KG1 (cell line): ENCODE measurements at places on chromosomes 3 and 15.

DNA sequence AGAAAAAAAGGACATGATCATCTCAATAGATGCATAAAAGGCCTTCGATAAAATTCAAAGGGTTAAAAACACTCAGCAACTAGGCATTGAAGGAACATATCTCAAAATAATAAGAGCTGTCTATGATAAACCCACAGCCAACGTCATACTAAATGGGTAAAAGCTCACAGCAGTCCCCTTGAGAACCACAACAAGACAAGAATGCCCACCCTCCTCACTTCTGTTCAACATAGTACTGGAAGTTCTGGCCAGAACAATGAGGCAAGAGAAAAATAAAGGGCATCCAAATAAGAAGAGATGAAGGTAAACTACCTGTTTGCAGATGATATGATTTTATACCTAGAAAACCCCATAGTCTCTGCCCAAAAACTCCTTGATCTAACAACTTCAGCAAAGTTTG lies 619.7 kb upstream of the LMCD1 start:
- no peak for DNase-seq

GRCh38 chr3:180059356-180059755 lies 22.6 kb upstream of the PEX5L start:
- DNase-seq = no peak

DNA sequence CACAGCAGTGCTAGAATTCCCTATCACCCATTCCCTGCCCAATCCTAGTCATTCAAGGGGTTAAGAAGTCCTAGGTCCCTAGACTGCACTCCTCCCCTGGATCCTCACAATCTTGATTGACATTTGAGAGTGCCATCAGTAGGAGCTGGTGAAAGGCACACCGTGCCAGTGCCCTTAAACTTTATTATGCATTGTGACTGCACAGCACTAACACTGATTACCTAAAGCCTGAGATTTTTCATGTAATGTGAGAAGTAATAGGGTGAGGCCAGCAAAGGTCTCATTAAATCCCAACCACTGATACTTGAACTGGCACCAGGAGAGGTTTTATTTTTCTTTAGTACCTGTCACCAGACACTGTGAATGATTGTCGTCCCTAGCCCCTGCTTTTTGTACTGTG lies 16.3 kb downstream of the GXYLT2 start:
- DNase-seq = no peak

GRCh38 chr3:124577494-124578167 lies 152.6 kb upstream of the UMPS start:
- no peak for DNase-seq
